KBM-7 (cell line): ENCODE measurements at places on chromosomes 7 and 10.

- DNase-seq = no peak
These were observed 309.7 kb downstream of the EXOC4 start for GRCh38 chr7:133562621-133563020.

GRCh38 chr7:15248514-15248913, 313.3 kb downstream of the AGMO start:
- DNase-seq = peak; percentile 15

- DNase-seq = no peak
These were observed 12.5 kb downstream of the GPER1 start for GRCh38 chr7:1100386-1100785.

GRCh38 chr7:105934572-105935185, 28.4 kb upstream of the CDHR3 start:
- DNase-seq = peak; percentile 14

DNA sequence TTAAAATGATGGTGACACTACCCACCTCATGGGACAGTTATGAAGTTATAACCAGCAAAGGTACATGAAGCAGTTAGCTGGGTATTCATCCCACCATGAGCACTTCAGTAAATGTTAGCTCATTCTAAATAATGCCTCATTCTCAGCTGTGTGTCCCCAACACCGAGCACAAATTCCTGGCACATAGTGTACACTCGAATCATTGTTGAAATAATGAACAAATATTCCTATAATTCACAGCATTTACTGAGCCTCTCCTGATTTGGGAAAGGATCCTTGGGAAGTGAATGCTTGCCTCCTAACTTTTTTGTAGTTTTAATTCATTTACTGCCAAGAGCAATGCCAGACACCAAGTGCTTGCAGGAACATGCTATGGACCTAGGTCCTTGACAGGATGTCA, 235.2 kb downstream of the DGKI start:
- no peak for DNase-seq

- no peak for DNase-seq
These were observed 538.5 kb downstream of the HTR7 start for GRCh38 chr10:90319188-90319914.

GRCh38 chr7:98399462-98399861, 1.4 kb downstream of the BAIAP2L1 start:
- DNase-seq = peak; percentile 32

DNA sequence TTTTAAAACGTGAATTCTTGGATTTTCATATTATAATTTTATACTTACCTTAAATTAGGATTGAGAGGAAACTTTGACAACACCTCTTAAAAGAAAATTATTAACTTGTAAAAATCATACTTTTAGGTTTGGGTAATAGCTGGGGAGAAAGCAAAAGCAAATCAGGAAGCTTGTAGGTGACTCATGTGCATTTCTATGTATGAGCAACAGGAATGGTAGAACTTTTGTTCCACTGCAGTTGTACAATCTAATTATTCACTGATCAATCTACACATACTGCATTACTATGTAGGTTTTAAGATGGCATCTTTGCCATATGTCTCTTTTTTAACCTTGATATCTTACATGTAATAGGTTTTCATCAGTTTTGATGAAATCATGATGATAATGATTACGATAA, 223.2 kb downstream of the PRKG1 start:
- no peak for DNase-seq
